ENCODE measurements at places on chromosomes 12 and 14. TPM values are rescaled to one million over a fixed set of nuclear protein-coding genes. Genes with fewer than 3 reads are reported as not detected.

GRCh38 chr14:104937161-104937560 lies 12.5 kb downstream of the PLD4 start:
- no peak for DNase-seq

DNA sequence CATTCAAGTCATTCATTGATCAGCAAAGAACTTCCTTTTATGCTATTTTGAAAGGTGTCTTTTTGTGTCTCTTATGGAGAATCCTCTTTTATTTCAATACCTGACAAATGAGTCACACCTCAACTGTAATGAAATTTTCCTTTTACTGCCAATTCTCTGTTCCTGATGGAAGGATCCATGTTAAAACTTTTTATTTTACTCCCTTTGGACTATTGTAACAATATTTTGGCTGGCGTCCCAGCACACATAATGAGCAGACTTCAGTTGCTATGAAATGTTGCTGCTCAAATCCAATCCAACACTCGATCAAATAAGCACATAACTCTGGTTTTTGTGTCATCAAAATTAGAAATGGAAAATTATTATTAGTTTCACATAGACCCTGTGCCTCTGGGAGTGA lies 21.9 kb upstream of the SLC15A5 start:
- DNase-seq = no peak

- no peak for DNase-seq
Observed at GRCh38 chr12:51883998-51884675, 3.8 kb upstream of the ANKRD33 start.

DNA sequence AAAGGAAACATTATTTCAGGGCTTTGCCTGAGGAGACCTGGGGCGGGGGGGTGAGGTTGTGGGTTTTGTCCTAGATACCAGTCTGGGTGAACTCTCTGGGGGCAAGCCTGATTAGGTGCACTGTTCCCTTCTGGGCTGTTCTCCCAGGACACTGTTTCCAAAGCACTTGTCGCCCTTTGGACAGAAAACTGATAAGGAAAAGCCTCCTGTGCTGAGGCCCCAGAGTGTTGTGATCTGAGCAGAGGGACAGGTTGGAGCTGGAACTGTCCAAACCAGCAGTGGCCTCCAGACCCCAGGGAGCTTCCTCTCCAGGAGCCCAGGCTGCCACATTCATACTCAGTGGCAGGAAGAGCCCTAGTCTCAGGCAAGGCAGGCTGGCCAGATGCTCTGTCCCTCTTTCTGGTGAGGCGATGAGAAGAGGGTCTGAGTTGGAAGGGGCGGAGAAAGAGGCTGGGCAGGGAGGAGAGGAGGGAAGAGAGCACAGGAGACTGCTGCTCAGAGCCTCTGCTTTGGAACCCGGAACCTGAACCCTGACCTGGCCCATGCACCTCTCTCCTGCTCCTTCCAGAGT lies 1.9 kb downstream of the GALNT16 start:
- DNase-seq = no peak

KRT74 gene
- not detected for total RNA-seq

SLC38A4 gene
- total RNA-seq = 2.7 TPM

NR4A1 gene
- total RNA-seq = 56.8 TPM

Measured in lung (tissue), 17 donors.